ENCODE measurements at places on chromosomes 7 and 10.

- DNase-seq: no peak
Measured at GRCh38 chr10:132687181-132687892, 98.6 kb downstream of the NKX6-2 start.

GRCh38 chr7:140726281-140726680 is 29.8 kb downstream of the NDUFB2 start:
- no peak for DNase-seq

DNA sequence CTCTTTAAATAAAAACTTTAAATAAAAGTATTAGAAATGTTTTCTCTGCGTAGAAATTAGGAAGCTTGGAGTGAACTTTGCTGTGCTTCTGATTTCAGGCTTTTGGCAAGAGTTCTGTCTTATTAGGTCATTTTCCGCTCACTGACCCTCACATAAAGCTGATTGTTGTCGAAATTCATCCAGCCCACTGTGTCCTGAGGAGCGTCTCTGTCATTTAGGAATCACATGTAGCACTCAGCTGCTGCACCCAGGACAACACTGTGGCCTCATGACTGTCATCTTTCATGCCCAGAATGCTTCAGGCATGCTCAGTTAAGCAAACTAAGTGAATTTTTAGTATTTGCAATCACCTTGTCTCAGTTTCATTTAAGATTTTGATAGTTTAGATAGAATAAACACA is 57.8 kb upstream of the MSRB2 start:
- DNase-seq: peak; percentile 12

DNA sequence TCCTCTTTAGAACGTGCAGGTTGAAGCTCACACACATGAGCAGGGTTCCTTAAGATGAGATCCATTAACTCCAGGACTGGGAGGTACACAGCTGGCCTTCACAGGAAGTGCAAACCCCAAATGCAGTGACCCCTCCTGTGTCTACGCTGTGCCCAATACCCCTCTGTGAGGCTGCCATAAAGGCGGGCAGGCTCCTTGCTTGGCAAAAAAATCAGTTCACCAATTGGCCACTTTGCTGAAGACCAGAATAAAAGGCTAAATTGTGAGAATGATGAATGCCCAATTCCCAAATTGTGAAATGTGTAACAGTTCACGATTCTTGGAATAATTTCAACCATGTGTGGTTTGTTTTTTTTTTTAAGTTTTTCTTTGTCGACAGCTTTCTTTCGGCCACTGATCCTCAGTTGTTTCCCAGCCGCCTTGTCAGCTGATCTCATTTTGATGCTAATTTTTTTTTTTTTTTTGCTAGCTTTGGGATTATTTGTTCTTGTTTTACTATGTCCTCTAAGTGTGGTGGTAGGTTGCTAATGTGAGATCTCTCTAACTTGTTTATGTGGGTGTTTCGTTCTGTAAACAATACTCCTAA is 101.9 kb upstream of the PRSS58 start:
- DNase-seq: no peak

DNA sequence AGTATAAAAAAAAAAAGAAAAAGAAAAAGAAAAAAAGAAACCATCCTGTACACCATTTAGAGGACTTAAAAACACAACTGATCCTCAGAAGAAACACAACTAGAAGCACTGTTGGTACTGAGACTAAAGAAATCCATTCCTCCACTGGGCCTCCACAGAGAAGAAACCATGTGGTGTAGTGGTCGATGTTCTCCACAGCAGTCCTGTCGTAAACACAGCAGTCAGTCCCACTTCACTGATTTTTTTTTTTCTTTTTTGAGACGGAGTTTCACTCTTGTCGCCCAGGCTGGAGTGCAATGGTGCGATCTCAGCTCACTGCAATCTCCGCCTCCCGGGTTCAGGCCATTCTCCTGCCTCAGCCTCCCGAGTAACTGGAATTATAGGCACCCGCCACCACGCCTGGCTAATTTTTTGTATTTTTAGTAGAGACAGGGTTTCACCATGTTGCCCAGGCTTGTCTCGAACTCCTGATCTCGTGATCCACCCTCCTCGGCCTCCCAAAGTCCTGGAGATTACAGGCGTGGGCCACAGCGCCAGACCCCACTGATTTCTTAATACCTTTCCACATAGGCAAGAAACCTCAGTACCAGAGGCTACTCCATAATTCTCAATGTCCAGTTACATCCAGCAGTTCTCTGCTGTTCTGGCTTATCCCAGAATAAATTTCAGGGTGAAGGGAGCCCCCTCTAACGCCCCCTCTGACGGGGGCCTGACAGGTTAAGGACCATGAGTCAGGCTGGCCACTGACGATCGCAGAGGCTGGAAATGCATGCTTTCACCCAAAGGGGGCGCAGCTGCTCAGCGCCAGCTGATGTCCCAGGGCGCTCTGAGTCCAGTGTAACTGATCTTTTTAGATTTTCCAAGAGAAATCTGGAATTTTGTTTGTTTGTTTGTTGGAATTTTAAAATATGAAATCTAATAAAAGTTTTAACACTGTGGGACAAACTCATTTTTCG is 24.8 kb upstream of the FFAR4 start:
- no peak for DNase-seq

- DNase-seq: no peak
Measured at GRCh38 chr10:126504761-126505112, 116.5 kb upstream of the ADAM12 start.

GRCh38 chr7:29375641-29376562 is 181.3 kb downstream of the CHN2 start:
- DNase-seq: no peak

GRCh38 chr7:49243521-49243920 is 319.2 kb downstream of the CDC14C start:
- no peak for DNase-seq

- DNase-seq: no peak
Measured at GRCh38 chr7:25391961-25392587, 163.8 kb upstream of the NPVF start.

DNA sequence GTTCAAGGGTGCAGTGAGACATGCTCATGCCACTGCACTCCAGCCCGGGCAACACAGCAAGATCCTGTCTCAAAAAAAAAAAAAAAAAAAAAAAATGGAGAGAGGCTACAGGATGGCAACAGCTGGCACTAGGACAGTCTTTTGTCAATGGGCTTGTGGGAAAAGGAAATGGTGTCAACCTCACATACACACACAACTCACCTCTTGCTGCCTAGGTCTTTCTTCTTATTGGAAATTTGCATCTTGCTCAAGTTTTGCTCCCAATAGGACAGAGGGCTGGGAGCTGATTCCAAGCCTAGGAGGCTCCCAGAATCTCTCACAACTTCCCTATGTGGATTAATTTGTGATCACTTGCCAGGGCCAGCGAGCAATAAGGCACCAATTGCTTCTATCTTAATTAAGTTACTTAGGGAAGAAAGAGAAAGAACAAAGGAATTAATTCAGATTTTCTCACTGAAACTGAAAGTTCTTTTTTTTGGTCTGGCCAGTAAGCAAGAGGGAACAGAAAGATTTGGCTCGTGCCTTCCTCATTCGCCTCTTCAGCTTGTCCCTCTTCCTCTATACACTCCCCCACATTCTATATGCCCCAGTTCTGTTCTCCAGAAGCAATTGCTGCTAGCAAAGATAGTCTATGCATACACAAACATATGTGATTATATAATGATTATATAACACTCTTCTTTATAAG is 33.8 kb downstream of the MAP3K8 start:
- DNase-seq: no peak

DNA sequence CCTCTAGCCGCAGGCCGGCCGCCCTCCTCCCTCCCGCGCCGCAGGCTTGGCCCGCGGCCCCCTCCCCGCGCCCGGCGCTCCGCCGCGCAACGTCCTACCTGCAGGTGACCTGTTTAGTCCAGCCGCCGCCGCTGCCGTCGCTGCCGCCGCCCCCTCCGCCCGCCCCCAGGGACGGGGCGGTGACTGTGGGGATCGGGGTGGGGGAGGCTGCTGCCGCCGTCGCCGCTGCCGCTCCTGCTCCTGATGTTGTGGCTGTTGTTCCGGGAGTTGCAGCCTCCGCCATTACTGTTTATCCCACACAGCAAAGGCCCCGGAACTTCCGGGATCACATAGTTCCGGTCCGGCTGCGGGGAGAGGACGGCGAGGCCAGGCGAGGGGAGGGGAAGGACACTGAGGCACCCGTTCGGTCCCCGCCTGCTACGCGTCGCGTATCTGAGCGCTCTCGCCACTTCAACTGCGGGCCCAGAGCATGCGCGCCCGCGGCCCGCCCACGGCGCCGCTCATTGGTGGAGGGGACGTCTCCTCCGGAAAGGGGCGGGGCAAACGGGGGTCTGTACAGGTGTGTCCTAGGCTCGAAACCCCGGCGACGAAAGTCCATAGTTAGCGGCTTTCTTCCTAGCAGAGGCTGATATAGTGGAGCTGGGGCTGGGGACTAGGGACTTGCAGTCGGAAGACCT is at the start of gene MKRN1:
TSS of gene MKRN1 (minus strand) at position 444 of the 677 bp plus-strand sequence. CDS start at position 283, 161 bp downstream.
- peak; percentile 93 for DNase-seq

DNA sequence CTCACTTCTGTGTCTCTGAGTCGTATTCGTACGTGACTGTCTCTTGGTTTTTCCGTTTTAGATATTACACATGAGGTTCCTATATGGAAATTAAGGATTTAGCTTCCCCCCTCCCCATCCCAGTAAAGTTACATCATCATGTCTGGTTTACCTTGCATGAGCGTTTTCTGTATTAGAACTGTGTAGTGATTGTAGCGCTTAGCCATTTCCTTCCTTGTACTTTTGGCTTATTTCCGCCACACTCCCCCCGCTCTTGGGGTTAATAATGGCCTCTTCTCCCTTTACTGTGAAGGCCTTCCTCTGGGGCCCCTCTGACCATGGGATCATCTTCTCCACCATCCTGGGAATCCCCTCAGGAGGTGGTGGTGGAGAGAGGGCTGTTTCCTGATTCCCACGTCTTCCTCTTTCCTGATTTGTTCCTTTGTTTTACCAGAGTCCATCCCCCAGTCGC is 27.2 kb upstream of the AP5Z1 start:
- DNase-seq: no peak

GRCh38 chr7:91379236-91379635 is 115.0 kb downstream of the FZD1 start:
- DNase-seq: no peak

DNA sequence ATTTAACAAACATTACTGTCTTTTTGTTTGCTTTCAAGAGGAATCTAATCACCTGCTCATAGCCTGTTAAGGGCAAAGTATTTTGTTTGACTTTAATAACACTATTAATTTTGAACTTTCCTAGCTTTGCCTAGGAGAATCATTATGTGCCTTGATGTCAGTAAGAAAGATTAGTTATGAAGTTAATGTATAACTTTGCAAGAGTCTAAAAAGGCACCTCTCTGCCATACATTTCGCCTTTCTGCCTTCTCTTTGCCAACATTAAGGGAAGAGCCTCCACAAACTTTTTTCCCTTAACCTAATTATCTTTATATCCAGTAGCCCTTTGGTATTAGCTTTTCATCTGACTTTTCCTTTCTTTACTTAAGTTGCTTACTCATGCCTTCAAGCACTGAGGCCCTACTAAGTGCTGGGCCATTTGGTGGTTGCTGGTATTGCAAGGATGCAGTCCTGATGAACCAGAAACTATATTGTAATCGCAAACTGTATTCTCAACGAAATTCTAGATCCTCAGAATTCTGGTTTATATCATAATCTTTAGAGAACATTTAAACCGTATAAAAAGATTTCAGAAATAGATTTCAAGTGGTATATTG is 108.5 kb downstream of the SND1 start:
- no peak for DNase-seq

GRCh38 chr10:85851325-85851724 is 515.3 kb downstream of the GRID1 start:
- DNase-seq: no peak

- DNase-seq: no peak
Measured at GRCh38 chr10:32415361-32415760, 30.6 kb upstream of the CCDC7 start.

GRCh38 chr10:15300145-15300544 is 70.9 kb downstream of the FAM171A1 start:
- DNase-seq: no peak

- DNase-seq: no peak
Measured at GRCh38 chr10:14403881-14404623, 73.3 kb upstream of the FRMD4A start.

DNA sequence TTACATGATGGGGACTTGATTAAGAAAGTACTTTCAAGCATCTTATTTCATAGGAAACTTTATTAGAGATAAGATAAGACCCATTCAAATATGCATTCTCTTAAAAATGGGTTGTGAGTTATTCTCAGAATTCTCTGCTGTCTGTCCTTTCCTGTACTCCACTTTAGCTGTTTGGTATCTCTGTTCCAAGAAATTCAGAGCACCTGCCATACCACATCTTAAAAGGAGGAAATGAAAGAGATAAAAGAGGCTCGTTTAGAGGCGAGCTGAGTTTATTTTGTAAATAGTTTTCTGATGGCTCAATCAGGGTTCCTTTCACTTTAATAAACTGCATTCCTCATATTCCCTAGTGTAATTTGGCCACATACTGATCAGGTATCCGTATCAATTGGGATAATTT is 87.2 kb downstream of the MDFIC start:
- DNase-seq: no peak

GRCh38 chr7:124462249-124462648 is 303.3 kb downstream of the GPR37 start:
- DNase-seq: no peak

DNA sequence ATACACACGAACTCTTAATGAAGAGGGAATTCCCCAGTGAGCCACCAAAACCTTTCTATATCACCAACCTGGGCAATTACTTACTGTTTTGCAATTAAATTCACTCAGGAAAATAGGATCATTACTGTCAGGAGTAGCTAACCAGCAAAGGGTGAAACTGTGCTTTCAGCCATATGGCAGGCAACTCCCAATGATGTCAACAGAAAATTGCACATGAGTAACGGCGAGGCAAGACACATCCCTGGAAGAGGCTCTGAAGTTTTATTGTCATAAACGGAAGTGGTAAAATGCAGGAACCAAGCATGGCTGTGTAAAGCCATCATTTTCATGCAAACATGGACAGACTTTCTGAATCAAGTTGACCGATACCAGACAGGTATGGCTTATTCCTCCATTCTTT is 548.9 kb upstream of the AUTS2 start:
- DNase-seq: no peak
